ENCODE measurements at places on chromosomes 4 and X.

- no peak for DNase-seq
Measured at GRCh38 chrX:140297273-140297672, 207.6 kb downstream of the SOX3 start.

DNA sequence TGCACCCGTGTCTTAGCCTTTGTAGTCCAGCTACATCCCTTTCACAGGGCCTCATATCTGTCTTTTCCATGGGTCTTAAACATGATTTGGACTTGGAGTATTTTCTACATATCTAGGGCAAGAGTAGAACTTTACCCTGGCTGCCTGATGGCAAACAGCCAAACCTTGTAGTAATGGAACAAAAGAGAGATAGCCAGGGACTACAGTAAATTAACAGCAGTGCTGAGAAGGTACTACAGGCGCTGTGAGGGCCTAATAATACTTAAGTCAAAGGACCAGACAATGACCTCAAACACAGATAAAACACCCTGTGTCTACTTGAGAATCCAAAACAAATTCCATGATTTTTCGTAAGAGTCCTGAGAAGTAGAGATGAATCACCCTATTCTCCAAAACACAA lies 111.0 kb upstream of the WDR17 start:
- no peak for DNase-seq

GRCh38 chr4:74370912-74371311 lies 6.0 kb downstream of the EREG start:
- peak; percentile 52 for DNase-seq

DNA sequence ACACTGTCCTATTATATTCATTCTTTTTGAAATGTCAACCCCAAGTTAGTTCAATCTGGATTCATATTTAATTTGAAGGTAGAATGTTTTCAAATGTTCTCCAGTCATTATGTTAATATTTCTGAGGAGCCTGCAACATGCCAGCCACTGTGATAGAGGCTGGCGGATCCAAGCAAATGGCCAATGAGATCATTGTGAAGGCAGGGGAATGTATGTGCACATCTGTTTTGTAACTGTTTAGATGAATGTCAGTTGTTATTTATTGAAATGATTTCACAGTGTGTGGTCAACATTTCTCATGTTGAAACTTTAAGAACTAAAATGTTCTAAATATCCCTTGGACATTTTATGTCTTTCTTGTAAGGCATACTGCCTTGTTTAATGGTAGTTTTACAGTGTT lies 1.6 kb downstream of the CXCL1 start:
- no peak for DNase-seq

Data from NB4 (cell line).